ENCODE measurements at places on chromosomes 11 and 22. TPM values are rescaled to one million over a fixed set of nuclear protein-coding genes. Genes with fewer than 3 reads are reported as not detected.
A peak's percentile ranks its signal among the peaks of the same experiment; 100 is the strongest.

Gene SLN
- 1.0 TPM for total RNA-seq

- peak; percentile 83 for DNase-seq
Observed at GRCh38 chr11:1749395-1750351, 722 bp downstream of the IFITM10 start.

GRCh38 chr11:103902994-103903393 lies 133.4 kb upstream of the DDI1 start:
- DNase-seq, result no peak

DNA sequence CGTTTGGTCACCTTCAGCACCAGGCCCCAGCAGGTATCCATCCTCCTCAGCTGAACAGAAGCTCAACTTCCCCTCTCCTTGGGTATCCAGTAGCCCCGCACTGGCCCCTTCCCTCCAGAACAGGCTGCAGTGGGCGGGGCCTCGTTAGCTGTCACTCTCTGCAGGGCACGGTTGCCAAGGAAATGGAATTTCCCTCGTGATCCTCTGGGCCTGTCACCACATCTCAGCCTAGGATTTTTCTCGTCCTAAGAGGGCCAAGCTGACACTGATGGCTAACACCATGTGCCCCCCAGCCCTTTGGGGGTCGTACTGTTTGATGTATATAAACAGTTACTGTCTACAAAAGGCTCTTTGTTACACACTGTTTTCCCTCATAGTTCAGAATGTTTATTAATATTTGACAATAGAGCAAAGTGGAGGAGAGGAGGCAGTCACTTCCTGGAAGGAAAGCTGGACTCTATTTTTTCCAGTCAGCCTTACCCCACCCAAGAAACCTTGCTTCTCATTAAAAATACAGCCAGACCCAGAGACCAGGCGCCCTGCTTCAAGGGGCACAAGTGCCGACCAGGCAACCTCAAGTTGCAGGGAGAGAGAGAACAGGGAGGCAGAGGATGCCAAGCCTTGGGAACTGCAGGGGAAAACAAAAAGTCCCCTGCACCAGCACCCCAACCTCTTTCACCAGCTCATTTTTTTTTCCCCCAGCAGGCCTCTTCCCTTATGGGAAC lies 44.5 kb downstream of the FEZ1 start:
- DNase-seq, result peak; percentile 84

Gene CHST1
- 15.2 TPM for total RNA-seq

GRCh38 chr22:45717789-45718188 lies 46.2 kb downstream of the ATXN10 start:
- no peak for DNase-seq

Gene OR8A1
- total RNA-seq, result not detected

DNA sequence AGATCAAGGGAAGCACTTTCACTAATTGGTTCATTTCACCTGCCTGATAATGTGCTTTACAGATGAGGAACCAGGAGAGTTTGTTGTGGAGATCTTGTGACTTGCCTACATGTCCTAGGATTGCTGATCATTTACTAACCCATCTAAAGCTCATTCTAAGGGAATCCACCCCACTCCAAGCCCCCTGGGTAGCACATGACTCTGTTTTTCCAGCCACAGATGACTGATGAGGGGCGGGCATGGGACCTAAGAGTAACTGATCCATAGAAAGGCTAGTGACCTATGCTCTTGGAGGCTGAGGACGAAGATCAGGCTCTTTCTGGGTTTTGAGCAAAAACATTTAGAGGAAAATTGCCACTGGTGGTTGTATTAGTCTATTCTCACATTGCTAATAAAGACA lies 378.1 kb downstream of the CADM1 start:
- DNase-seq, result no peak

Gene MUC15
- total RNA-seq, result not detected

- DNase-seq, result no peak
Observed at GRCh38 chr22:27245056-27245455, 556.5 kb downstream of the MN1 start.

GRCh38 chr11:102994105-102994504 lies 38.6 kb upstream of the MMP13 start:
- DNase-seq, result no peak

DNA sequence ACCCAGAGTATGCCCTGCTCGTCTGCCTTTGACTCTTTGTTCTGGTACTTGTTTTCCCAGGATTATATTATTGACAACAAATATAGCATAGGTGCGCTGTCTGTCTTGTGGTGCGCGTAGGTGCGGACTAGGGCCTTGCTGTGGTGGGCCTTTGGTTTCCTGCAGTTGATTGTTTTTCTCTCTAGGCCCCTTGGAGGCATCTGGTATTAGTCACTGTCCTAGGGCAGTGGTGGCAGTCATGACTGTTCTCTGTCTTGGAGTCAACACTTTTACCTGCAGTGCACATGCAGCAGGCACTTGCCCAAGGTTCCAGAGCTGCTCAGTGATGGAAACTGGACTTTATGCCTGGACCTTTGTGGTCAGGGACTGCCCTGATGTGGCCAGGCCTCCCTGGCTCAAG lies 18.6 kb downstream of the PPP6R2 start:
- DNase-seq, result no peak

DNA sequence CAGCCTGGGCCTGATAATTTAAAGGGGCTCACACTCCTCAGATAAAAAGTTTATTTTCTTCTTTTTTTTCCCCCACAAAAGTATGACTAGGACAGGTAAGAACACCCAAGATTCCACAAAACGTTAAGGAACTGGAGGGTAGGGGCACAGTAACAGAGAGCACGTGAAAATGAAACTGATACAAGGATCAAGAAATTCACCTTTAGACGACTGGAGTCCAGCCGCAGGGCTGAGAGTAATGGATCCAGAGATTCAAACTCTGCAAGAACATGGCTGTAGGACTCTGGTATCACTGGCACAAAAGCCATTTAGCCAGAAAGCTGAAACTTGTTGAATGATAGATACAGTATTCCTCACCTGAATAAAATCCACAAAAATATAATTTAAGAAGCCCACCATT lies 4.4 kb downstream of the HPS5 start:
- DNase-seq, result no peak

- peak; percentile 95 for DNase-seq
Observed at GRCh38 chr11:75428281-75428724, 4.7 kb downstream of the KLHL35 start.

Gene GRIK4
- not detected for total RNA-seq

- no peak for DNase-seq
Observed at GRCh38 chr11:96097844-96098421, 174.0 kb upstream of the MTMR2 start.

- DNase-seq, result no peak
Observed at GRCh38 chr22:28430466-28431025, 249.1 kb downstream of the TTC28 start.

Gene DENND6B
- 7.0 TPM for total RNA-seq

Gene MIOX
- total RNA-seq, result not detected

GRCh38 chr11:26702406-26702805 lies 19.5 kb downstream of the SLC5A12 start:
- no peak for DNase-seq

DNA sequence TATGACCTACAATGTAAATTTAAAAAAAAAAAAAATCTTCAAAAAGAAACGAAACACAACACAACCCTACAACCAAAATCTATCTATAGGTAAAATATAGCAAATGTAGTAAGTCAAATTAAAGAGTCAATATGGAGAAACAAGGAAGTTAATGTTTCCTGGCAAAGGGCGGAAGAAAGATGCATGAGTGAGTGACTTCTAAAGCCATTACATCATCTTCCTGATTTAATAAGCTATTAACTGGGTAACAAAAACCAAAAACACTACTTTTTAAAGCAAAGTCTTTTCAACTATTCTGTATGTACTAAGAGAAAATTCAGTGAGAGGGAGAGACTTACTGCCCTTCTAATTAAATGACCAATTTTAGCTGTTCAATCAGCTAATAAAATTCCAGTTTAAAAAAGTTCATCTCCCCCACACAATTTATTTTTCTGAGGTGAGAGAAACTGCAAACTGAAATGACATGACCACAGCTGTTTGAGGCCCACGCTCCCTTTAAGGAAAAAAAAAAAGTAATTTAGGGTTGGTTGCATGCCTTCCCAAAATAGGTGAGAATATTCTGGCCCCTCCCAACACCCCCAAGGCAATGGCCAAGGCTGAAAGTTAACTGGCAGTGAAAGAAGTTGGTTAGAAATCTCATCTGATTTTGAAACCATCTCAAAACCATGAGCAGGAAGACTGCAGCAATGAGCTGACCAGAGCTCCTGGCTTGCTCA lies 5.9 kb downstream of the SF1 start:
- DNase-seq, result peak; percentile 11

GRCh38 chr22:23253475-23254055 lies 73.3 kb downstream of the BCR start:
- no peak for DNase-seq

DNA sequence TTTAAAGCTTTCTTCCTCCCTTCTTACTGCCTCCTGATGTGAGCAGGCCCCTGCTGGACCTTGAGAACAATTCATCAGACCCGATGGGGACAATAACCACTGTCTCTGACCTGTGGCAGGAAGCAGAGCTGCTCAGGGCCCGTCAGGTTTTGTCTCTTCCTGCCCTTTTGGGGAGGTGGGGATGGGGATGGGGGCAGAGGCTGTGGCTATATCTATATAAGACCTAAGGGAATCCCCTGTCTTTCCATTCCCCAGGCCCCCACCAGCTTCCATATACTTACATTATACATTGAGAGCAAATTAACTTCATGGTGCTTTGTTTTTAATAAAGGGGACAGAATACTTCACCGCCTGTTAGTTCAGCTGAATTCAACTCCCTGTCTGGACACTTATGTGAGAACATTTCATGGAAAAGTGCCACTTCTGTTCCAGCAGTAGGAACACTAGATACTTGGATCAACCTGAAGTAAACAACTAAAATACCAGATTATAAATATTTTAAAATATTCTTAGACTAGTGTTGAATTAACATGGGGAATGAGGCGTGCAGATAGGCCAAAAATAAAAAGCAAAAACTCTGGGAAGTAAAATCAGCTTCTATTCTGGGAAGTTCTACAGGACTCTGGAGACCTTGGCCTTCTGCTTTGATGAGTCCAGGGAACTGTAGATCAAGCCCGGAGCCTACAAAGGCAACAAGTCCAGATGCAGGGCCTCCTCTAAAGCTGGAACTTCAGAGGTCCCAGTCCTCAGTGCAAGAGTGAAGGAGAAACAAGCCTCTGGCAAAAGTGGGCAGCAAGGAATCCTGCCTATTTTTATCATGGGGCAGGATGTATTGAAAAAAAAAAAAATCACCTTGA lies 11.1 kb downstream of the ZP1 start:
- DNase-seq, result no peak

GRCh38 chr22:46262449-46263215 lies 511 bp downstream of the PKDREJ start:
- peak; percentile 88 for DNase-seq

DNA sequence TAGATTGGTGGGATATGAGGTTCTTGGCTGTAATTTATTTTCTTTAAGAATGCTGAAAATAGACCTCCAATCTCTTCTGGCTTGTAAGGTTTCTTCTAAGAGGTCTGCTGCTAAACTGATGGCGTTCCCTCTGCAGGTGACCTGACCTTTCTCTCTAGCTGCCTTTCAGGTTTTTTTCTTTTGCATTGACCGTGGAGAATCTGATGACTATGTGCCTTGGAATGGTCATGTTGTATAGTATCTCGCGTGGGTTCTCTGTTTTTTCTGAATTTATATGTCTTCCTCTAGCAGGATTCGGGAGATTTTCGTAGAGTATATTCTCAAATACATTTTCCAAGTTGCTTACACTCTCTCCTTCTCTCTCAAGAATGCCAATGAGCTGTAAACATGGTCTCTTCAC lies 122.2 kb downstream of the DDX10 start:
- DNase-seq, result no peak

Gene OR5B21
- not detected for total RNA-seq

GRCh38 chr22:39556970-39557841 lies 13.3 kb upstream of the CACNA1I start:
- no peak for DNase-seq

Gene MYEOV
- total RNA-seq, result 0.52 TPM

GRCh38 chr11:8810540-8811301 lies 100.3 kb upstream of the AKIP1 start:
- DNase-seq, result peak; percentile 91

DNA sequence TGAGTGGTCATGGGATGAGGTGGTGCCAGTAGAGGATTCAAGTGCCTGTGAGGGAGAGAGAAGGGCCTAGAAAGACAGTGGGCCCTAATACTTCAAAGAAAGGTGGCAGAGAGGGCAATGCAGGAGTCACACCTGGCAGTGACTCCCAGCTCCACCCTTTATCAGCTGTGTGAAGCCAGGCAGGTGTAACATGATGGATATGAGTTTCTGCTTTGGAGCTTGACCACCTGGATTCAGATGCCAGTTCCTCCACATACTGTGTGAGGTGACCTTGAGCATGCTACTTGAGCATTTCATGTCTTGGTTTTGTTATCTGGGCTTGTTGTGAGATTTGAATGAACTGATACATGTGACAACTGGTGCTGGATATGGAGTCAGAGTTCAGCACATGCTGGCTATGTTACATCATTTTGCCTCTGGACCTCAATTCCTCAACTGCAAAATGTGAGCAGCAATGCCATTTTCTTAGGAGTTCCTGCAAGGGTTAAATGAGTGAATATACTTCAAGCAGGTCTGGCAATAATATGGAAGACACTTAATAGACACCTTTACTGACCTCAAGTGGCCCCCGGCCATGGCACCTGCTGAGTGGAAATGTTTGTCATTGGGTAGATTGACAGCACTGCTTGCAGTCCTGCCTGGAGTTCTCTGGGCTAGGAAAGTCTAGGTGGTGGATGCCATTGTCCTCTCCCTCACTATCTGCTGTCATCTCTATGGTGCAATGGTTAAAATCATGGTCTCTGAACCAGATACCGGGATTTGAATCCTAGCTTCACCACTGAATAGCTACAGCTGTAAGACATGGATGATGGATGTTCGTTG lies 83.3 kb downstream of the MICAL2 start:
- DNase-seq, result no peak

GRCh38 chr22:48204296-48204695 lies 1441.8 kb downstream of the TBC1D22A start:
- DNase-seq, result no peak

Gene OR8D2
- total RNA-seq, result not detected

Gene RBMXL2
- not detected for total RNA-seq

DNA sequence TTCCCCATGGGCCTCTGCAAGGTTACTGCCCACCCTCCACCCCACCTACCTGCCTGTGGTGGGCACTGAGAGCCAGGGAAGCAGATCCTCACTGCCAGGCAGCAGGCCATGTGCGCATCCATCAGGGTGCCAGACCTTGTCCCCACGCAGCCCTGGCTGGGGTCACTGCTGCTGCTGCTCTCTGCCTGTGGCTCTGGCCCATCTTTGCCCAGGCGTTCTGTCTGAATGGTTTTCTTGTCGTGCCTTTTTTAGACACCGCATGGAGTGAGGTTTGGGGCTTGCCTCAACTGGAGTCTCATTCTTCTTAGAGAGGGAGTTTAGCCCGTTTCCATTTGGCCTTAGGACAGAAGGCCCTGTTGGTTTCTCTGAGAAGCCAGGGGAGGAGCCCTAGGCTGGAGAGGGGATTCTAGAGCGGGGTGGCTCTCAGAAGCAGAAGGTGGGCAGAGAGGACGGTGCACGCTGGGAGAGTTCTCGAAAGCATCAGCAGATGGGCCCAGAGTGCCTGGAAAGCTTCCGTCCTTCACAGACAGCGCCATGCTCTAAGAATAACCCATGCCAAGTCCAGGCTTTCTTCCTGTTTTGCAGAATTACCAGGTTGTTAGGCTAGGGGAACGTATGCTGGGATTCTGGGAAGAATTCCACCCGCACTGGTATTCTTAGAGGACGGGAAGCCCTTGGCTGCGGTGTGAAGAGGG lies 8.1 kb downstream of the TANGO2 start:
- DNase-seq, result peak; percentile 30

GRCh38 chr11:13216711-13217075 lies 60.9 kb upstream of the BMAL1 start:
- no peak for DNase-seq
